GM12891 (cell line): ENCODE measurements at places on chromosomes 1 and 21.

- peak; percentile 73 for DNase-seq
Measured at GRCh38 chr21:39313571-39314142, at the start of gene BRWD1. Gene BRWD1 (minus strand): TSS chr21:39313632. CDS start chr21:39313491, 141 bp downstream.

GRCh38 chr1:58905628-58906221 lies 121.9 kb upstream of the JUN start:
- no peak for DNase-seq

GRCh38 chr1:150179867-150180266 lies 30.2 kb downstream of the PLEKHO1 start:
- no peak for DNase-seq

DNA sequence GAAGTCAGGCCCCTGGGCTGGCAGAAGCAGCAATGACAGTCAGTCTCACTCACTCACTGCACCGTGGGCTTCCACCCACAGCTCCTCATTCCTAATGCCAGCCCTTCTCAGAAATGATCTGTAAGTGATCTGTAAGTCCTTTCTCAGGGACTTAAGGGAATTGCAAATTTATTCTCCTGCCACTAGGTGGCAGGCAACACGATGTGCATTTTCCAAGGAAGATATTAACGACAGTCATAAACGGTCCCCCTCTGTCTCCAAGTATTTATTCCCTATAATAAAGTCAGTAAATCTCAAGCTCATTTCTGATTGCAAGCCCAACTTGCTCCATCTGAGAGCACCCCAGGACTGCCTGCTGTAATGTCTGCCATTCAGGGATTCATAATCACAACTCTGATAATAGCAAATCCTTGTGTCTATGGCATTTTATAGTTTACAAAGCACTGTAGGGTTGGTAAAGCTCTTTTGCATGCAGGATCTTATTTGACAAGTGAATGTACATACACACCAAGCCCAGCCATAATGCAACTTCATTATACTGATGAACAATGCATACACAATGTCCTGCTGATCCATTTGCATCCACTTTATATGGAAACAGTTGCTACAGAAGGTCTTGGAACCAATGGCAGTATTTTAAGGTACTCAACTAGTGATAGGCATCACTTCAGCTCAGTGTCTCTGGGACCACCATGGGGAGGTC lies 380.5 kb upstream of the CAMK1G start:
- peak; percentile 25 for DNase-seq

DNA sequence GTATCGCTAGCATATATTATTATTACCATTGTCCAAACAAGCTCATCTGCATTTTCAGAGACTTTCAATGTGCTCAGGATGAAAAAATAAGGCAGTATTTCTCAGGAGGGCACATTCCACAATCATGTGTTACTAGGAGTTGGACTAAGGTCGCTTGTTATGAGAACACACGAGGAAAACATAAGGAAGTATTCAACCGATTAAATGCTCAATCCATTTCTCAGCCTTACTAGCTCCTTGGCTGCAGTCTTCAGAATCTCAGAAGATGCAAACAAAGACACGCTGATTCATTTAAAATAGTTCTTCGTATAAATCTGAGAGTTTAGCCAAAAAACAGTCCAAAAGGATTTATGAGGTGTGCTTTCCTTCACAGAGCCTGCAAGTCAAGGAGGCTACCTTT lies 82.0 kb upstream of the JAK1 start:
- no peak for DNase-seq

- no peak for DNase-seq
Measured at GRCh38 chr1:225329041-225329440, 98.8 kb downstream of the LBR start.

DNA sequence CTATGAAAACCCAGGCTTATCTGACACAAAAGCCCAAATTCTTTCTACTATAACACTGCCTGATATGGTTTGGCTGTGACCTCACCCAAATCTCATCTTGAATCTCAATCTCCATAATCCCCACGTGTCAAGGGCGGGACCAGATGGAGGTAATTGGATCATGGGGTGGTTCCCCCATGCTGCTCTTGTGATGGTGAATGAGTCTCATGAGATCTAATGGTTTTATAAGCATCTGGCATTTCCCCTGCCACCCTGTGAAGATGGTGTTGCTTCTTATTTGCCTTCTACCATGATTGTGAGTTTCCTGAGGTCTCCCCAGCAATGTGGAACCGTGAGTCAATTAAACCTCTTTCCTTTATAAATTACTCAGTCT lies 123.3 kb upstream of the USP24 start:
- no peak for DNase-seq

- peak; percentile 29 for DNase-seq
Measured at GRCh38 chr1:192609110-192610079, 26.6 kb upstream of the RGS13 start.

- DNase-seq: no peak
Measured at GRCh38 chr1:220516014-220516721, 11.8 kb upstream of the MARK1 start.

DNA sequence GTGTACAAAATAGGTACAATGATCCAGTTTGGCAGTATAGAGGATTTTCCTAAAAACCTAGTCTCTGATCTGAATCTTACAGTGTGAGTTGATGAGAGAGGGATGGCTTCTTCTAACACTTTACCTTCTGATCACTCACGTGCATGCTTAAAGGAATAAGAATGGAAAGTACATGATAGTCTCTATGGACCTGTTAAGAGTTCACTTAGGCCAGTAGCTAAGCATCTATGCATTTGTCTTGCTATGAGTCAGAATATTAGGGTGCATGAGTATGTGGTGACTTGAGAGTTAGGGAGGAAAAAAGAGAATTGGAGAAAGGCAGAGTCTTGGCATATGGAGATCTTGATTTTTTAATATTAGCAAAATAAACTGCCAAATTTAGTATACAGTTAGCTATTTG lies 206.3 kb downstream of the COL11A1 start:
- no peak for DNase-seq

DNA sequence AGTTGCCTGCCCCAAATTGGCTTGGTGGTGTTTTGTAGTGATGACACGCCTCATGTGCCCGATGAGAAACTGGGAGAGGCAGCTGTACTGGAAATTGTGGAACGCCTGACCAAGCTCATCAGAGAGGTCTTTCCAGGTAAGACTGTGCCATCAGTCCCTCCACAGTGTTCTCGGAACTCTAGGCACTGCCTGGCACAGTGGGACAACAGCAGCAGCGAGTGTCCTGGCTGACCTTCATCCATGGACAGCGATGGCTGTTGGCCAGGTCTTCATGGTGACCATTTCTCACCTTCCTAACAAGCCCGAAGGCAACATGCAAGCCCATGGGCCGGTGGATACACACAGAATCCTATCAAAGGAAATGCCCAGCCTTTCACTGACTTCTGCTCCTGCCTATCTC lies 10.7 kb upstream of the XKR8 start:
- DNase-seq: no peak

DNA sequence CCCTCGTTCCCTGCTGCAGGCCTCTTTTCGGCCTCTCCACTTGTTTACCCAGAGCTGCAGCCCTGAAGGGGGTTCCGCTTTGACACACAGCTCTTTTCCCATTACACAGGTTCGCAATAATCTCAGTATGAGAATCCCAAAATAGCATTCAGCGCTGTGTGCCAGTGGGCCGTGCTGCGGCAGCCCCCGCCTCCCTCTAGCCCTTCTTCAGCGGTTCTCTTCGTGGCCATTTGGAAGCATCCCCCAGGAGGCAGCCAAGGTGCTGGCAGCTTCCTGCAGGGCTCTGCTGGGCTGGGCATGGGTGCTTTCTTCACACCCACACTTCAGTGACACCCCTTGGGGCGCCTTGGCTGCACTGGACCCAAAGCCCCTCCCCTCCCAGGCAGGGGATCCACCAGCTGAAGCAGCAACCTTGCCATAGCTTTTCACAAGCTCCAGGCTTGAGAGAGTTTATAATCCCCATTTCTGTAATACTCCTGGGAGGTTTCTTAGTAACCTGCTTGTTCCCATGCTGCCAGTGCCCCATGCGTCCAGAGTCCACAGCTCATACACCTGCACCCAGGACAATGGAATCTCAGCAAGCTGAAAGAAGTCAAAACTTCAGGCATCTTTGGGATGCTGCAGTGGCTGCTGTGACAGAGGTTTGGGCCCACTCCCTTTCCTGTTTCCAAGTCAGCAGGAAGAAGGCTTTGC lies 8.1 kb downstream of the NCF2 start:
- no peak for DNase-seq

- DNase-seq: no peak
Measured at GRCh38 chr21:44449473-44450363, 5.6 kb upstream of the LRRC3 start.

DNA sequence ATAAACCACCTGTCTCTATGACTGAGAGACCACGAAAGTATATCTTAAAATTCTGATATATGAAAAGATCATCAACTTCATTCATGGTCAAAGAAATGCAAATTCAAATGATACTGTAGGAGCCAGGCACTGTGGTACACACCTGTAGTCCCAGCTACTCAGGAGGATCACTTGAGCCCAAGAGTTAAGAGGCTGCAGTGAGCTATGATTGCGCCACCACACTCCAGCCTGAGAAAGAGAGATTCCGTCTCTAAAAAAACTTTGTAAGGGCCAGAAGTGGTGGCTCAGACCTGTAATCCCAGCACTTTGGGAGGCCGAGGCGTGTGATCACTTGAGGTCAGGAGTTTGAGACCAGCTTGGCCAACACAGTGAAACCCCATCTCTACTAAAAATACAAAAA lies 17.0 kb downstream of the RERE start:
- DNase-seq: no peak

DNA sequence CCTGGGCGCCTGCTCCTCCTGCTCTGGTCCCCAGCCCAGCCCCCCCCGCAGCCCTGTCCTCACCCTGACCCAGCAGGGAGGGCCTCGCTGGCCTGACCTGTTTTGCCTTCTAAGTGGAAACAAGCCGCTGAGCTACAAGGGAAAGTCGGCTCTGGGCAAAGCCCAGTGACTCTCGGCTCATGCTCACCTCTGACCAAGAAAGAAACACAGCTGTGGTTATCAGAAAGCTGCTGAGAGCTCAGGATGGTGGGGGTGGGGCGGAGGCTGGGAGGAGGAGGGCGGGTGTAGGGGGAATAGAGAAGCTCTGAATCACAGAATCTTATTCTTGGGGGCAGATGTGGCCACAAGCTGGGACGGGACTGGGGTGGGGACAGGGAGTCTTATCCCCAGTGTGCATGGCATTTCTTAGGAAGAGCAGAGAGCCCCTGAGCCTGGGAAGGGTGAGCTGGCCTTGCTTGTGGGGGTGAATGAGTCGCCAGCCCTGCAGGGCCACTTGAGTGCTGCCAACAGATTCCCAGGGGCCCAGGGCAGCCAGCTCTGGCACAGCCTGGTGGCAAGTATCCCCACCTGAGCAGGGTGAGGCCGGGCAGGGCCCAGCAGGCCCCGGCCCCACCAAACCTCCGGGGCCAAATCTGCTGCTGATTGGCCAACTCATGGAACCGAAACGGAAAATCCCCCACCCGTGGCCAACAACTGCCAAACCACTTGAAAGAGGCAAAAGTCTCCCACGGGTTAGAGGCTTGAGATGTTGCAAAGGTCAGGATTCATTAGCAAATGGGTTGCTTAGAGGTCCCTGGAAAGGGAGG lies 120.6 kb downstream of the SPSB1 start:
- peak; percentile 86 for DNase-seq

GRCh38 chr1:6391951-6392808 lies 1.4 kb downstream of the ACOT7 start:
- DNase-seq: no peak

DNA sequence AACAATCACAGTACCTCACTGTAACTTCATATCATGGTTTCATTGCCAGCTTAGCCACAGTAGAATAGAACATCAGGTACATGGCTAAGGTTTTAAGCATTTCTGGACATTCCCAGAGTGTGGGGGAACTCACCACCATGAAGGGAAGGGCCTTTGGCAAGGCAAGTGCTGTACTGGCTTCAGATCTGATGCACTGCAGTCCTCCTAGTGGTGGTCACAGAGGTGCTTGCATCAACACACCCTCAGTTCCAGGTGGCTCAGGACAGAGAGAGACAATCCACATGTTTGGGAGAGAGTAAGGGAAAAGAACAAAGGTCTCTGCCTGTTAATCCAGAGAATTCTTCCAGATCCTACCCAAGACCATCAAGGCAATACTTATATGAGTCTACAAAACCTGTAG lies 528.4 kb upstream of the RGS18 start:
- no peak for DNase-seq

- no peak for DNase-seq
Measured at GRCh38 chr1:70195342-70195741, 10.0 kb downstream of the LRRC40 start.

DNA sequence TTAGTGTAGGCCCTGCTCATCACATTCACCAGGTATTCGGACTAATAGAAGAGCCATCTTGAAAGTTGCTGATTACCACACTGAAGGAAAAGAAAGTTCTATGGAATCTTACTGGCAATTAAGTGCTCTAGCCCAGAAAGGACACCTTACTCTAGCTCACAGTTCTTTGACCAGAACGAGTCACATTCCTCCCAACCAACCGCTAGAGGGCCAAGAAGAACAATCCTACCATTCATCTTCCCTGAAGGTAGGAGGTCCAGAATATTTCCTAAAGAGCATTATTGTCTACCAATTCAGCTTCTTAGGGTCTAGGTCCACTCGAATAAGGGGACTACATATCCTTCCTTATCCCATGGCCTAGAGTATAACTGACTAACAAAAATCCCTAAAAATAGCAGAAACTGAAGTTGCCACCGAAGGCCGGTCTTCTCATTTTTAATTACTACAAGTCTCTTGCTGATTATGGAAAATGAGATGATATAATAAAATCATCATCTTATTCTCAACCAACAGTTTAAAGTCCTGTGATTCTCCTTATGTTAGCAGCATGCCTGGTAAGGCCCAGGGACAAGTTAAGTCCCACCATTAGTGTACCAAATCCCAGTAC lies 2.7 kb upstream of the FMO1 start:
- DNase-seq: peak; percentile 21

DNA sequence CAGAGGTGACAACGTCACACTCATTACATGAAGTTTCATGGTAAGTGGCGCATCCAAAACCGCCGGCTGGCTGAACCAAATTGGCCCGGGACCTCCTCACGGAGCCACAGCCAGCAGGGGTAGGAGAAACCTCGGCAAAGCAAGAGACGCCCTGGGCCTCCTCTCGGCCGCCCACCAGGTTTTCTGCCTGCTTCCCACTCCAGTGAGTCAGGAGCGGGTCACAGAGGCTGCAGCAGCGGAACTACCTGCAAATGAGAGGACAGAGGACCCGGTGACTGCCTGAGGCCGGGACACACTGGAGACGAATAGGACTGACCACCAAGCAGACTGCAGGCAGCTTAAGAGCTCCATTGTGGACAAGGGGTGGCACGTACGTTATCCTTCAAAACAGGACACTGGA lies 55.0 kb downstream of the MEGF6 start:
- DNase-seq: no peak

- DNase-seq: peak; percentile 10
Measured at GRCh38 chr1:94925561-94926125, 1.3 kb downstream of the CNN3 start.
